DMS53 (cell line): ENCODE measurements at places on chromosomes 6 and 20.
A peak's percentile ranks its signal among the peaks of the same experiment; 100 is the strongest.

GRCh38 chr6:14444295-14444972 is 326.9 kb downstream of the CD83 start:
- DNase-seq, result peak; percentile 12

GRCh38 chr6:156790711-156791319 is 13.6 kb downstream of the ARID1B start:
- DNase-seq, result no peak

DNA sequence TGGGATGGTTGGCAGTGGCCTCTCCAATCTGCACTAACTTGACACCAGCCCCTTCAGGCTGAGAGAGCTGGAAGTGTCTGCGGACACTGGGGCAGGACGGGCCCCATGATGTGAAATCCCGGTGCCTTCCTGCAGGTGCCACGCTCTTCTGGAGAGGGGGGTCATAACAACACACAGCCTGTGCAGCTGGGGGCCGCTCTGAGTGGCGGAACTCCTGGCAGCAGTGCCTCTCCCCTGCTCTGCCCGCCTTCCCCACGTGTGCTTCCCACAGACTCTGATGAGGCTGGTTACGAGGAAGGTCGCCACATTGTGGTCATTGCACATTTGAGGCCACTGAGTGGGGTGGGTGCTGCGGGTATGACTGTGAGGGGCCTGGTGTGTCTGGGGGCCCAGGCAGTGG is 145.2 kb downstream of the DTNBP1 start:
- DNase-seq, result no peak

DNA sequence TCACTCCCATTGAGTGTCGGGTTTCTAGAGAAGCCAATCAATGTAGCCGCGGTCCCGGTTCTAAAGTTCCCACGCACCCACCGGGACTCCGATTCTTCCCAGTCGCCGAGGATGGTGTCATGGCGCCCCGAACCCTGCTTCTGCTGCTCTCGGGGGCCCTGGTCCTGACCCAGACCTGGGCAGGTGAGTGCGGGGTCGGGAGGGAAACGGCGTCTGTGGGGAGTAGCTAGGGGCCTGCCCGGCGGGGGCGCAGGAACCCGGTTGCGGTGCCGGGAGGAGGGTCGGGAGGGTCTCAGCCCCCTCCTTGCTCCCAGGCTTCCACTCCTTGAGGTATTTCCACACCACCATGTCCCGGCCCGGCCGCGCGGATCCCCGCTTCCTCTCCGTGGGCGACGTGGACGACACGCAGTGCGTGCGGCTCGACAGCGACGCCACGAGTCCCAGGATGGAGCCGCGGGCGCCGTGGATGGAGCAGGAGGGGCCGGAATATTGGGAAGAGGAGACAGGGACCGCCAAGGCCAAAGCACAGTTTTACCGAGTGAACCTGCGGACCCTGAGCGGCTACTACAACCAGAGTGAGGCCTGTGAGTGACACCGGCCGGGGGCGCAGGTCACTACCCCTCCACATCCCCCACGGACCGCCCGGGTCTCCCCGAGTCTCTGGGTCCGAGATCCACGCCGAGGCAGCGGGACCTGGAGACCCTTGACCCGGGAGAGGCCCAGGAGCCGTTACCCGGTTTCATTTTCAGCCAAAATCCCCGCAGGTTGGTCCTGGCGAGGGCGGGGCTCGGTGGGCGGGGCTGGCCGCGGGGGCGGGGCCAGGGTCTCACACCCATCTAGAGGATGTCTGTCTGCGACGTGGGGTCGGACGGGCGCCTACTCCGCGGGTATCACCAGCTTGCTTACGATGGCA is 35.2 kb upstream of the HLA-G start:
- peak; percentile 56 for DNase-seq

DNA sequence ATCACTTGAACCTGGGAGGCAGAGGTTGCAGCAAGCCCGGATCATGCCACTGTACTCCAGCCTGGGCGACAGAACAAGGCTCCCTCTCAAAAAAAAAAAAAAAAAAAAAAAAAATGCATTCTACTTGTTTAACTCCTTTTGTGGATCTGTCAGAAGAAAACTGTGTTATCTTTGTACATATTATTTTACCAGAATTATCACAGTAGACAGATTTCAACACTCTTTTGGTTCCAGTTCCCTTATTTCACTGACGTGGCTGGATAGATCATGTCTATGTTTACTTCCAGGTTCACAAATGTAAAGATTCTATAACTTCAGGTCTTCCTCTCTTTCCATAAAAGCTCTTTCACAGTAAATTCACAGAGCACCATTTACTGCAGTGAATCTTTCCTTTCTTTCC is 18.4 kb downstream of the NUDT3 start:
- DNase-seq, result no peak

DNA sequence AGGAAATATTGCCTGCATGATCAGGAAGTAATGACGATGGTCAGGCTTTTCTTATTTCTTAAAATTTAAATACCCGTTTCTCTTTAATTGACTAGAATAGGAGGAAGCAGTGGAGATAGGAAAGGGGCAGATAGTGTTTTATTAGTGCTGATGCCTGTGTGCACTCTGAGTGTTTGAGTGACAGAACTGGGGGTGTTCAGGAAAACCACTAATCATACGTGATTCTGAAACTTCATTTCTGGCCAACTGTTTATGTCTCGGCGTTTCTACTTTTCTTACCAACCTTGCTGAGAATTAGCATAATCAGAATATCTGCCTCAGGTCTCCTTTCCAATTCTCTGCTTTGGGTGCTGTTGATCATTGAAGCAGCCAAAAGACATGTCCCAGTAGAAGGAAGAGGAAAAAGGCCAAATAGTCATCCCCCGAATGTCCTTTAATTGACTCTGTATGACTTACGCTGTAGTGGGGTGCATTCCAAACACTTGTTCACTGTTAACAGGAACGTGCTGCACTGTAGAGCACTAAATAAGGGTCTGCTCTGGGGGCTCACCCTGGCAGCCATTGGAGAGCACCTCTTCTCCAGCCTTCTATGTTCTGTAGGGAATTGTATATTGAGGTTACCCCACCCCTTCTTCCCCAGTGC is 152.9 kb downstream of the JARID2 start:
- DNase-seq, result no peak

DNA sequence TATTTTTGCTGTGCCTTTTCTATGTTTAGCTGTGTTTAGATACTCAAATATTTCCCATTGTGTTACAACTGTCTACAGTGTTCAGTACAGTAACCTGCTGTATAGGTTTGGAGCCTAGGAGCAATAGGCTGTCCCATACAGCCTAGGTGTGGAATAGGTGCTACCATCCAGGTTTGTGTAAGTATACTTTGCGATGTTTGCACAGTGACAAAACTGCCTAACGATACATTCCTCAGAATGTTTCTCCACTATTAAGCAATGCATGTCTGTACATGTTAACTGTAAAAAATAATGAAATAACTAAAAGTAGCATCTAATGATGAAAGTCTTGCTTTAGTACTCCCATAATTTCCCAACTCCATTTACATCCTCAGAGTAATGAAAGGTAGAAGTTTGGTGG is 46.0 kb downstream of the SERAC1 start:
- no peak for DNase-seq

DNA sequence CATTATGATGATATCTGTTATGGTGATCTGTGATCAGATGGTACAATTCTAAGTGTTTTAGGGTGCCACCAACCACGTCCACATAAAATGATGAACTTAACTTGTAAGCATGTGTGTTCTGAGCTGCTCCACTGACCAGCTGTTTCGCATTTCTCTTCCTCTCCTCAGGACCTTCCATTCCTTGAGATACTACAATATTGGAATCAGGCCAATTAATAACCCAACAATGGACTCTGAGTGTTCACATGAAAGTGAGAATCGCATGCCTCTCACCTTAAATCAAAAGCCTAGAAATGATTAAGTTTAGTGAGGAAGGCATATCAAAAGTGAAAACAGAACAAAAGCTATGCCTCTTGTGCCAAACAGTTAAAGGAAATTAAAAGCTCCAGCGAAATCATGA is 114.6 kb downstream of the MAN1A1 start:
- no peak for DNase-seq
